Astrocyte of the cerebellum (primary cell): ENCODE measurements at places on chromosomes 2 and 18.
A peak's percentile ranks its signal among the peaks of the same experiment; 100 is the strongest.

DNA sequence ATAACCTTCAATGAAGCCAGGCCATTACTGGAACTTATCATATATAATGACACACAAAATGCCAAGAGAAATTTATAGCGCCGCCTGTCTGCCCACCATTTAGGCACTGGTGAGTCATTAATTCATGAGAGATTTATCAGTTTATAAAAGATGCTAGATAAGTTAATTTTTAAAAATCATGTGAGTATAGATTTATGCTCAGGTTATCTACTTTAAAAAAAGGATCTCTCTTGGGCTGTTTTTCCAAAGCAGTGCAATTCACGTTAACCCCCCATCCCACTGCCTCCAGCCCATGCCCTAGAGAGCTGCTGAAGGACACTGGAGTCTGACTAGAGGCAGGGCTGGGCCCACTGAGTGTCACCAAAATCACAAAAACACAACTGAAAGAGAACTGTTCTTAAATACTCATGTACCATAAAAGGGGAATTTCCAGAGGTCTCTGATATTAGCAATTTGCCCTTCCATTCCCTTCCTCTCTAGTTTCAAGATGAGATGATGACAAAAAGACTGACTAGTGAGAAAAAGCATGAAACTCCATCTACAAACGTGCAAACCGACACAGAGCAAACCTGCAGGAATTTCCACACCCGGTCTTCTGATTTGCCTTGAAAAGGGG lies 160.8 kb downstream of the BCL2 start:
- DNase-seq, result no peak

DNA sequence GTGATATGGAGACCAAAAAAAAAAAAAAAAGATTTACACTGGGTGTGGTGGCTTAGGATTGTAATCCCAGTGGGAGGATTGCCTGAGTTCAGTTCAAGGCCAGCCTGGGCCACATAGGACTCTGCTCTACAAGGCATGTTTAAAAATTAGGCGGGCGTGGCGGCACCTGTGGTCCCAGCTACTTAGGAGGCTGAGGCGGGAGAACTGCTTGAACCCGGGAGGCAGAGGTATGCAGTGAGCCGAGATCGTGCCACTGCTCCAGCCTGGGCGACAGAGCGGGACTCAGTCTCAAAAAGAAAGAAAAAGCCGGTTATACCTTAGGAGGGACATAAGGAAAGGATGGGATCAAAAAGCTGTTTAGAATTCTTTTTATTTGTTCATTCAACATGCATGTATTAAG lies 707 bp upstream of the SPDYA start:
- DNase-seq, result no peak

DNA sequence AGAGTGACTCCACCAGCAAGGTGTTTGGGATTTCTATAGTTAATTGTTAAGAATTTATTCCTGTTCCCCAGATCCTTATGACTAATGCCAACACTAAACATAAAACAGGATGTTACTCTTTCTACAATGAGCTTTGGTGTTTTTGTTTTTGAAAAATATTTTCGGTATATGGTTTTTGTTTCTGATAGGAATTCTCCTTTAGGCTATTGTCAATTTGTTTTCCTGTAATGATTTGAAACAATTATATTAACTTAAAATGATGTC lies 182.6 kb downstream of the AGAP1 start:
- DNase-seq, result no peak

GRCh38 chr2:63898839-63899238 lies 57.1 kb downstream of the UGP2 start:
- no peak for DNase-seq

DNA sequence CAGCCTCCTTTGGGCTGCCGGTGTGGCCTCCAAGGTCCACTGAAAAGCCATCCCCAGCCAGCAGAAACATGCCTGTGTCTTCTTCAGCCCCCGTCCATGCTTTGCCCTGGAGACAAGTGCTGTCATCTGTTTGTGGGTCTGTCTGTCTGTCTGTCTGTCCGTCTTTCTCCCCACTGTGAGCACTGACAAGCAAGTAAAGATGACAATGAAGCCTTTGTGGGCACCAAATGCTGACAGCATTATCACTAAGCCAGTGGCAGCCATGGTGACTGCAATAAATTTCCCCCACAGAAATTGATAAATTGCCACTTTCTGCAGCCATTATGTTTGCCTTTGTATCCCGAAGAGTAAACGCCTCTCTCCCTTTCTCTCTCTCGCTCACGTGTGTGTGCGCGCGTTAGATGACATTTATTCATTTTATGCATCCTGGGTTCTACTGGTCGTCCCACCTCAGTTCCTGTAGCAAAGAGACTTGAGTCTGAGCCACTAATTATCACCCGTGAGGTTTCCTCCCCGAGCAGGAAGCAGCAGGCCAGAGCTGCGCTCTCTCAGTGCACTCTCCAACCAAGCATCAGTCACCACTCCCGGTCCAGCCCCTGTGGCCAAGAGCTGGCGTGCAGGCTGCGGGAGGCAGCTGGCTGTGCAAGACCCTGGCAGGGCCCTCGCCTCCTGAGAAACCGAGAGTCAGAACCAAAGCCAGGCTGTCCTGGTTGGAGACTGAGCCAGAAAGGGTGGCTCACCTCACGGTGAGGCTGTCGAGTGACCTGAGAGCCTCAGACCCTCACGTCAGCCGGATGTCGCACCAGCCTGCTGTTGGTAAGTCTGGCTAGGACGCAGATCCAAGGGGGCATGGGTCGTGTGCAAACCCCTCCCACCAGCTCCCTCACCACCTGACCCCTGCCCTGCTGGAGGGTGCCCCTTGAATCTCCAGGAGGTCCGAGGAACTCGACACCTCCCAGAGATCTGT lies 6.9 kb downstream of the STEAP3 start:
- DNase-seq, result peak; percentile 52
